ENCODE measurements at places on chromosomes 3 and 15.

DNA sequence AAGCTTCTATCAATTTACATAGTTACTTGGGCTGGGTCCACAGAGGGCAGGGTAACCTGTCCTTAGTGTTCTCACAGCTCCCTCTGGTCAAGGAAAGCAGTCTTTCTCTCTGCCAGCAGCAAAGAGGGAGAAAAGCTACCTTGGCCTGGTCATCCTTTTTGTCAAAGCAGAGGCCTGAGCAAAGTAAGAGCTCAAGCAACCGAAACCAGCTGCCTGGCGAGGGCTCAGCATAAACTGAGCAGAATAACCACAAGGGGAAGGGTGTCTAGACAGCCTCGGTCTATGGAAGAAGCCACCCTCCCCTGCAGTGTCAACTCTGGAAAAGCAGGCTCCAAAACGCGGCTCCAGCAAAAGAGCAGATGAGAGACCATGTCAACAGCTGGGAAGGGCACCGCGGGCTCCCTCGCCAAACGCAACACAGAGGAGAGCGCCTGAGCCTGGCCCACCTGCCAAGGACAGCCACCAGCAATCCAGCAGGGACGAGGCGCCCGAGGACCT lies 17.4 kb downstream of the LRIG1 start:
- DNase-seq = peak; percentile 47

GRCh38 chr15:31472636-31473384 lies 146.2 kb downstream of the KLF13 start:
- peak; percentile 43 for DNase-seq

DNA sequence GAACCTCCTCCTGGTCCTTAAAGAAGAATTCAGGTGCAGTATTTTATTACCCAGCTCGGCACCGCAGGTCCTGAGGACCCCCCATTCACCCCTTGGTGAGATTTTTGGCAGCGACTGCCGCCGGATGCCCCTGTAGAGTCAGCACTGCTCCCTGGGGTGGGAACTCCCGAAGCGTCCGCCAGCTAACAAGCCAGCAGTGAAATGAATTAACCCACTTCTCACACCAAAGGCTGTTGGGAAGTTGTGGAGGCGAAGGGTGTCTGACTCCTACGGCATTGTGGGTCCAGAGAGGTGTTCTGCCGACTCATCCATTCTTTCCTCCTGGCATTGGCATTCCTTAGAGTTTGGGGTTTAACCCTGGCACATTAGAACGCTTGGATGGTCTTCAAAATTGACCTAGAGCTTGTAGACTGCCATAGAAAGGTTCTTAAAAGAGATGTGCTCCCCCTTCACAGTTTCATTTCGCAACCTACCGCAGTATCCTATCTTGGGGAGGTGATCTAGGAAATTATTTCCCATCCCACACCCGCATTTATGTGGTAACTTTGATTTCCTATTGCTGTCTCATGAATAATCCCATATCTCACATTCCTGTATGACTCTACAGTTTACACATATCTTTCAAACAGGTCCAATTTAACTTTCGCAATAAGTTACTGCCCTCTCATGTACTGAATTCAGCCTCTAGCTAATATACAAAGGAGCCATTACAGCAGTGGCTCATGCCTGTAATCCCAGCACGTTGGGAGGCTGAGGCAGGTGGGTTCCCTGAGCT lies 879 bp upstream of the EIF5A2 start:
- DNase-seq = peak; percentile 38

- no peak for DNase-seq
Observed at GRCh38 chr15:100112636-100113305, 229.0 kb downstream of the ADAMTS17 start.
